ENCODE measurements at places on chromosomes 12 and 14. TPM values are rescaled to one million over a fixed set of nuclear protein-coding genes. Genes with fewer than 3 reads are reported as not detected.

Gene TUBA1B
- 282 TPM for total RNA-seq

Gene BEGAIN
- 7.0 TPM for total RNA-seq

Gene FGD4
- 34.7 TPM for total RNA-seq

Gene STAC3
- total RNA-seq, result 2.8 TPM

Gene CLEC2B
- total RNA-seq, result 1.8 TPM

Gene CHGA
- 0.35 TPM for total RNA-seq

Gene RNASE3
- total RNA-seq, result not detected

Gene RHOJ
- total RNA-seq, result not detected

Gene FOXG1
- not detected for total RNA-seq

Gene SLC6A12
- not detected for total RNA-seq

Gene DEPDC4
- 1.4 TPM for total RNA-seq

Gene SERPINA12
- total RNA-seq, result not detected

Gene VDR
- total RNA-seq, result 23.4 TPM

GRCh38 chr14:63764103-63764502 lies 36.2 kb upstream of the SGPP1 start:
- no peak for DNase-seq

- no peak for DNase-seq
These were observed 1.7 kb downstream of the FGFR1OP2 start for GRCh38 chr12:26939953-26940352.

GRCh38 chr14:50417853-50418252 lies 21.2 kb upstream of the CDKL1 start:
- no peak for DNase-seq

- DNase-seq, result no peak
These were observed 17.9 kb downstream of the RECQL start for GRCh38 chr12:21483531-21483930.

DNA sequence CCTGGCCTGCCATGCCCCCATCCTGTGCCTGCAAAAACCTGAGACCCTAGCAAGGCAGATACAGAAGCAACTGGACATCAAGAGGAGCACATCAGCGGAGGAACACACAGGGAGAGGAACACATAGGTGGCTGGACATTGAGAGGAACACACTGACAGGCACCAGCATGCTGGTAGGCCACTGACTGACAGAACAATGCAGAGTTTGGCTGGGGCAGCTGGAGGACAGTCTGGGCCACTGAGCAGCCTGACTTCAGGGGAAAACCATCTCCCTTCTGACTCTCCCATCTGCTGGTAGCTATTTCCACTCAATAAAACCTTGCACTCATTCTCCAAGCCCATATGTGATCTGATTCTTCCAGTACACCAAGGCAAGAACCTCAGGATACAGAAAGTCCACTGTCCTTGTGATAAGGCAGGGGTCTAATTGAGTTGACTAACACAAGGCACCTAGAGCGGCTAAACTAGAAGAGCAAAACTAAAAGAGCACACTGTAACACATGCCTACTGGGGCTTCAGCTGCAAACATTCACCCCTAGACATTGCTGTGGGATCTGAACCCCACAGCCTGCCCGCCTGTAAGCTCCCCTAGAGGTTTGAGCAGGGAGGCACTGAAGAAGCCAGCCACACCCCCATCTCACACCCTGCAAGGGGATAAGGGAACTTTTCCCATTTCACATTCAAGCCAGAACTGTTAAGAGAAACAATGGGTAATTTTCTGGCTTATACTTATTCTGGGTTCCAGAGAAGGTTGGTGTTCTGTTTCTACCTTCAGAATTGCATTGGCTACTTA lies 22.1 kb downstream of the CLECL1 start:
- no peak for DNase-seq

DNA sequence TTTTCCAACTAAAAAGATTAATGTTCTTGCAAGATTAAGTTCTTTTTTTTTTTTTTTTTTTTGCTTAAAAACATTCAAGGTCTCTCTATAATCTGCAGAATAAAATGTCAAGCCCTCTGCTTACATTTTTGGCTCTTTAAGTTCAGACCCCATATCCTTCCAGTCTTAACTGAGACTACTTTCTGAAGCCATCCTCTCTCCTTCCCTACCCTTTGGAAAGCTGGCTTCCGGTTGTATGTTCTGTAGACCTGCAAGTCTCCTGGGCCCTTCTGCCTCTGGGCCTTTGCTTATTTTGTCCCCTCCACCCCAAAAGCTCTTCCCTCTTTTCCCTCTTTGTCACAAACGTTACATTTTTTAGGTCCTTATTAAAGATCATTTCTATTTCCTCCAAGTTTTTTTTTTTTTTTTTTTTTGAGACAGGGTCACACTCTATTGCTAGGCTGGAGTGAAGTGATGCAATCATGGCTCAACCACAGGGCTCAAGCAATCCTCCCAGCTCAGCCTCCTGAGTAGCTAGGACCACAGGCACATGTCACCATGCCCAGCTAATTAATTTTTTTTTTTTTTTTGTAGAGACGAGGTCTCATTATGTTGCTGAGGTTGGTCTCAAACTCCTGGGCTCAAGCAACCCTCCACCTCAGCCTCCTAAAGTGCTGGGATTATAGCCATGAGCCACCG lies 46.5 kb downstream of the PTPRB start:
- no peak for DNase-seq

DNA sequence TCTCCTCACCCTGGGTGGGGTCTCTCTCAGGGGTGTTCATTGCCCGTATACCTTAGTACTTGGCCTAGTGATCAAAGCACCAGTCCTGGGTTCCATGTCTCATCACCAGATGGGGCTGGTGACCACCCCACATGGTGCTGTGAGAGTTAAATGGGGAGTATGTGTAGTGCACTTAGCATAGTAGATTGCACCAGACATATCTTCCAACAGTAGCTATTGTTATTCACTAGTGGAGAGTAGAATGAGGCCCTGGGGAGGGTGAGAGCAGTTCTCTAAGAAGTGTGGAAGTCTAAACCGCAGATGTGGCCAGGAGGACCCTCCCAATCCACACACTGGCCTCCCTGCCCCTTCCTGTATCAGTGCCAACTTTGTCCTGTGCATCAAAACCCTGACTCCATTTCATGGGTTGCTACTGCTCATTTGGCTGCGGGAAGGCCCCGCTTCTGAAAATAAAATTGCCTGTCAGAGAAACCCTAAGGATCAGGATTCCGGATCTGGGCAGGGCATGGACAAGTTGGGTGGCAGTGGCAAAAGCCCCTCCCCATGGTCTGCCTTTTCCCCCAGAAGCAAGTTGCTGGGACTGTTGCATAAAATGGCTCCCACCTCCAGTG lies 4.4 kb downstream of the CD9 start:
- DNase-seq, result peak; percentile 33

DNA sequence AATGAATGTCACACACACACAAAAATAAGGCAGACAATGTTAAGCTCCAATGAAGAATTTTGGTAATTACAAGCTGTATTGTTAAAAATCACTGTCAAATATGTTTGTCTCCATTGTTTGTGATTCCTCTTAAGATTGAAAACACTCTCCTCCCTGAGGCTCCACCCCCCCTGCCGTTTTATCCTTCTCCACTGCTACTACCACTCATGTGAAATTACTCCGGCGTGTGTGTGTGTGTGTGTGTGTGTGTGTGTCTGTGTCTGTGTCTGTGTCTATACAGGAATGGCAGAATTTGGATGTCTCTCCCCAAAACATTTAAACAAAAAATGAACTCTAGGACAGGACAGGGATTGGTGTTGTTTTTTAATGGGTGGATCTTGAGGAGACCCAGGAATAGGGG lies 365.1 kb upstream of the DIO2 start:
- DNase-seq, result no peak

GRCh38 chr14:79598339-79598738 lies 613.0 kb downstream of the DIO2 start:
- DNase-seq, result no peak

- no peak for DNase-seq
These were observed 148.4 kb upstream of the ARID2 start for GRCh38 chr12:45581112-45581511.

DNA sequence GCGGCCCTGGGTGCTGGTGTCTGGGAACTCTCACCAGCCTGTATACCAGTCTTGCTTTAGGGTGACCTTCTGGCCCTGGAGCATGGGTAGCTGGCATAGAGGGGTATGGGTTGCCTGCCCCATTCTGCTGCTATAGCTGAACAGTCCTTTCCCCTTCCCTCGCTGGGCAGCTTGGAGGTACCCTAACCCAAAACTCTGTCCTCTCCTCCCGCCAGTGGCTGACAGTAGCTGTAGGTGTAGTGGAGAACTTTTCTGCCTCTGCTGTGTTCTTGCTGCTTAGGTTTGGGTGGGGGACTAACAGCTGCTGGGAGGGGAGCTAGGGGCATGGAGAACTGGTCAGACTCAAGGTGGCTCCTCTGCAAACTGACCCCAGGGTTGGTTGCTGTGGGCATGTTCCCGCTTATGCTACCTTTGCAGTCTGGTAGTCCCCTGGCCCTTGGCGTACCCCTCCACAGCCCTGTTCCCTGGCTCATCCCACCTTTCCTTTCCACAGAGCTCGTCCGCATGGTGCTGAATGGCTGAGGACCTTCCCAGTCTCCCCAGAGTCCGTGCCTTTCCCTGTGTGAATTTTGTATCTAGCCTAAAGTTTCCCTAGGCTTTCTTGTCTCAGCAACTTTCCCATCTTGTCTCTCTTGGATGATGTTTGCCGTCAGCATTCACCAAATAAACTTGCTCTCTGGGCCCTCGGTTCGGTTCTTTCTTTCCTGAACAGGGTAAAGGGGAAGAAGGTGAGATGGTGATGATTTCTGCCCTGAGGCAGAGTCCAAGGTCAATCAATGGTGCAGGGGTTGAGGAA lies 2.9 kb downstream of the MYL6 start:
- no peak for DNase-seq

DNA sequence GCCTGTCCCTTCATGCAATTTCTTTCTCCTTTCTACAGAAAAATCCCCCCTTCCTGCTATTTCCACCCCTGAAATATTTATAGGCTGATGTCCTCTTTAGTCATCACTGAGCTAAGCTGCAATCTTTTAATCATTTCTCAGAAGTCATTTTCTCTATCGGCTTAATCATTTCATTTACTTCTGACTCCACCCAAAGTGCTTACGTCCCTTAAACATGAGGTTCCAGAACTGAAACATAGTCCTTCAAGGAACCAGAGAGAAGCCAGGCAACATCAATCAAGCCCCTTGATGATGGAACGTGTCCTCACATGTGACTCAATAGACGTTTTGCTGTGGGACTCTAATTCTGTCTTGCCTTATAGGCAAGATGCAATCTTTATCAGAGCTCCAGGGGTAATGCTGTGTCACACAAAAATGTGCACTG lies 148.7 kb upstream of the KRR1 start:
- peak; percentile 52 for DNase-seq

GRCh38 chr12:130146176-130146931 lies 15.9 kb upstream of the FZD10 start:
- no peak for DNase-seq

GRCh38 chr14:20986811-20987210 lies 3.0 kb upstream of the METTL17 start:
- DNase-seq, result peak; percentile 96

- no peak for DNase-seq
These were observed 11.3 kb downstream of the CMKLR1 start for GRCh38 chr12:108327621-108328344.

DNA sequence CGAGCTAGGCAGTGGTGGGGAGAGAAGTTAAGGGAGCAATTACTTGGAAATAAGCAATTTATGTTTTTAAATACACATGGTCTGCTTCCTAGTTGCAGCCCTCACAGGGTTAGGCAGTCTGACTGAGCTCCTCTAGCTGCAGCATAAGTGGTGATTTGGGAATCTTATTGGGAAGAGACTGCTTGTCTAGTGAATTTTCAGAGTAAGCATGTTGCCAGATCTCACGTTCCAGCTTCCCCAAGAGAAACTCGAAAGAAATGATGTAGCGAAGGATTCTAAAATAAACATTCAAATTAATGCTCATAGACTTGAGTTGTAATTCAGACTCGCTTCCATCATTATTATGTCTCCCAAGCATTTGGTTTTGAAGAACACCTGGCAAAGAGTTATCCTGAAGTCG lies 440.2 kb downstream of the ATP23 start:
- no peak for DNase-seq

DNA sequence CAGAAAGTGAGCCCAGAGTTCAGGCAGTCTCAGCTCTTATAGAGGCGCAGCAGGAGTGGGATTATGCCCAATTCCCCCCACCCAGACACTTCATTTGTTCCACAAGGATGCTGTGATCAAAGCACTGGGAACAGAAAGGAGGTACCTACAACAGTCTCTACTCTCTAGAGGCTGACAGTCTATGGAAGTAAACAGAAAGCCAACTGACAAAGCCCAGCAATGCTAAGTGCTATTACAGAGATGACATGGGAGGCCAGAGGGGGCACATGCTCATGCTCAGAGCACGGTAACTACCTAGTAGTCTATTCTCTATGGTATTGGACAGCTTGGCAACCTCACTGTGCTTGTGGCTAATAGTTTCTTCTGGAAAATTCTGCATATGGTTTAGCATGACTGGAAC lies 85.9 kb downstream of the STXBP6 start:
- no peak for DNase-seq

DNA sequence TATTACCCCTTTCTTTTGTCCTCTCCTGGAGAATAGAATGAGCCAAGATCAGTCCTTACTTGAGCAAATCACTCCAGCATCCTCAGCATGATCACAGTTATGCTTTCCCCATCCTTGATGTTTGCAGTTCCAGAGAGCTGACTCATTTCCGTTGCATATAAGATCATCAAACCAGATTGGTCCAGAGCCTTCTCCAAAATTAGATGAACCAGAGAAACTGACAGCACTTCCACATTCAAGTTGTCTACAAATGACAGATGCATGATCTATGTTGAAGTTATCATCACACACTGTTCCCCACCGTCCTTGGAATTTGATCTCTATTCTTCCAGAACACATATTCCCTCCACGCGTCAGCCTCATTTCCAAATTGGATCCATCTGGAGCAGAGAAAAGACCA lies 4.8 kb downstream of the CD163 start:
- DNase-seq, result peak; percentile 54

GRCh38 chr14:78164226-78164853 lies 5.8 kb upstream of the NRXN3 start:
- DNase-seq, result peak; percentile 49

DNA sequence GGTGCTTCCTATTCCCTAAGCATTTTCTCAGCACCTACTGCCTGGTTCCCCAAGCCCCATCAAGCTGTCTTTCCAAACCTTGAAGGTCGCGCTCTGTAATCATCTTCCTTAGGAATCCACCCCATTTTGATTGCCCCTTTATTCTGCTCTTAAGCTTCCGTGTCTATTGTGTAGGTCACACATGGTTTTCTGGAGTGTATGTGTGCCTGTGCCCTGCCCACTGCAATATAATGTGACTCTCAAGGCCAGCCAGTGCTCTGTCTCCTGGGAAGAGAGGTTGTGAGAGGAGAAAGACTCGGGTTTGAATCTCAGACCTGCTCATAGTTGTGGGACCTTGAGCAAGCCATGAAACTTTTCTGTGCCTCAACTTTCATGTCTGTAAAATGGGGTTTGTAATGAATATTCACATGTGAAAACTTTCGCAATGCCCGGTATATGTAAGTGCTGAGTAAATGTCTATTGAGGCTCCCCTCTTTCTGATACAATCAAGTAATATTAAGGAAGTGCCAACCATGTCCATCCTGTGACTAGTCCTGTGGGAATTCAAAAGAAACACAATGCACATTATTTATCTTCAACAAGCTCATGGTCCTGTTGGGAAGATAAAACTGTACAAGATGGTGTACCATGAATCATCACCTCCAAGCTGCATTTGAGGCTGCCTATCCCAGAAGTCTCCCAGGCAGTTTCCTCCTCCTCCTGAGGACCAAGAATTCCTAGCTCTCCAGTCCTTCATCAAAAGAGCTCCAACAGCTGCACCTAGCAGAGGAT lies 774 bp upstream of the KRT75 start:
- peak; percentile 20 for DNase-seq

- no peak for DNase-seq
These were observed 298.9 kb downstream of the PCNX1 start for GRCh38 chr14:71206123-71206522.

Data from MCF 10A (cell line).